ENCODE measurements at places on chromosomes 16 and 17.
A peak's percentile ranks its signal among the peaks of the same experiment; 100 is the strongest.

- no peak for DNase-seq
Measured at GRCh38 chr17:1331708-1332107, 52.2 kb downstream of the TRARG1 start.

GRCh38 chr16:4898811-4899473 lies 38.0 kb downstream of the PPL start:
- DNase-seq, result no peak

DNA sequence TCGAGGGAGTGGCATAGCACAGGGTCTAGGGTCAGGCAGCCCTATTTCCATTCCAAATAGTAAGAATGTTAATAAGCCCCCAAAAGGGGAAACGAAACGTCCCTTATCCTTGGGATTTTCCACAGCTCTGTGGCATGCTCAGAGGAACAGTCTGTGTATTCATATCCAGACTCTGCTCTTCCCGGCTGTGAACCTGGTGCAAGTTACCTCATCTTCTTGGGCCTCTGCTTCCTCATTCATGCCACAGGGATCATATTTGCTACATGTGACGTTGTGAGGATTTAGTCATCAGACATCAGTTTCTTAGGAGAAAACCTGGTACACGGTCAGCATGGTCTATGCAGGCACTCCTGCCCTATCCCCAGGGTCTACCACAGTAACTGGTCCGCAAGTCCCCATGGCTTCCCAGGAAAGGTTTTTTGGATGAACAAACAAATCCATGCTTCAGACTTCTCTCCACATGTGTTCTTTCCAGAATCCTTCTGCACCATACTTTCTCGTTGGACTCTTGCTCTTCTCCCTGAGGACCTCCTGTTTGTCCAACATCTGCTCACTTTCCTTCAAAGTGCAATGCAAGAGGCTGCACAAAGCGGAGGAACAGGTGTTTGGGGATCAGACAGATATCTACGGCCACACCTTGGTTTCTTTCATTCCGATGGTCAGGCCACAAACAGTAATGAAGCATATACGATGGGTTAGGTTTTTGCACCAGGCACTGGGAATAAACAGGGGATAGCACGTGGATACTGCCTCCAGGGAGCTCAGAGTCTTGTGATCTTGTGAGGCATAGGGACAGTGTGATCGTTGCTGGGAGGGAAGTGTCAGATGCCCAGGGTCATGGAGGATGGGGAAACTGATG lies 17.7 kb downstream of the GLP2R start:
- DNase-seq, result no peak

GRCh38 chr17:39751016-39751543 lies 13.3 kb downstream of the GRB7 start:
- no peak for DNase-seq

GRCh38 chr17:19641687-19642372 lies 6.7 kb upstream of the ALDH3A2 start:
- DNase-seq, result no peak

DNA sequence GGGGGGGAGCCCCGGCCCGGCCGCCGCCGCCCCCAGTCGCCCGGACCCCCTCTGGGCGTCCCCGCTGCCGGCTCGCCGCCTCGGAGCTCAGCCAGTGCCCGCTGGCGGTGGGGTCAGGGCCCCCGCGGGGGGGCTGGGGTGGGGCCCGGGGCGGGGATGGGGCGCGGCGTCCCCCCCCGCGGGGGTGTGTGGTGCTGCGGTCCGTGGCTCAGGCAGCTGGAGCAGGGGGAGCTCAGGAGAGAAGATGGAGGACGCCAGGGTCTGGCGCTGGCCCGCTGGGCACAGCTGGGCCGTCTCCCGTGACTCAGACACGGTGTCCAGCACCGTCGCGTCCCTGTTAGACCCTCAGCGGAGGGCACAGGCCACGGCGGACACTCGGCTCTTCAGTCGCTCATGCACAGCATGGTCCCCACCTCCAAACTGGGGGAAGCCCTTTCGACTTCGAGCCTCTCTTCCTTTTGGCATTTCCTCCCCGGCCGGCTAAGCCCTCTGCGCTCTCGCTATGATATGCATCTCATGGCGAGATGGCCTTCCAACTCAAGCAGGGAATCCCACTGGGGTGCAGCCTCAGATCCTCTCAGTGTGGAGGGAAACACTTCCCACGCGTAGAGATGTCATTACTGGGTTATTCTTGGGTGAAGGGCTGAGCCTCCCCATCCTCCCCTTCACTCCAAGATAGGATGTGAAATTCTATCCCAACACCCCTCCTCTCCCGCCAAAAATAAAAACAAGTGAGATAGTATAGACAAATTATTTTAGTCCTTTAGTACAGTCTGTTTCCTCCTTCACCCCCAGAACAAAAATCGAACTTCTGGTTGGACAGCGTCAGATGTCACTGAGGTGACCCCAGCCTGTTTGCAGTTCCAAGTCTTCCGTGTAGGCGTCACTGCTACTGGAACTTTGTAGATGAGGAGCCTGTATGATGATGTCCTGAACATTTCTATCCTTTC lies 522 bp upstream of the VEZF1 start:
- DNase-seq, result peak; percentile 64

DNA sequence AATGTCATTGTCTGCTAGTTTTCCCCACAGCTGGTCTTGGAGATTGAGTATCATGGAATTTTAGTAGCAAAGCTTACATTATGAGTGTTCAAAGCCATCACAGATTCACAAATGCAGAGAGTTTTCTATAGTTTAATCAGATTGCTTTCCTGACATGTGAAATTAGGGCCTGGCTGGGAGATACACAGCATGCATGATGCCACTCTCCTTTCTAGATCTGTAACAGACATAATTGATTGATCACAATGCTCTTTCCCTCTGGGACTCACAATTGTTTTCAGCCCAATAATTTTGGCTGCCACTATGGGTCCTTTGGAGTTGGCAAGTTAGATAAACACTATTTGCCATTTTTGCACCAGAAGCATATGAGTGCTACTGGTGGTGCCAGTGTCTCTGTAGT lies 132.5 kb downstream of the SPACA3 start:
- no peak for DNase-seq

GRCh38 chr17:29115435-29115834 lies 64.8 kb downstream of the MYO18A start:
- DNase-seq, result no peak

DNA sequence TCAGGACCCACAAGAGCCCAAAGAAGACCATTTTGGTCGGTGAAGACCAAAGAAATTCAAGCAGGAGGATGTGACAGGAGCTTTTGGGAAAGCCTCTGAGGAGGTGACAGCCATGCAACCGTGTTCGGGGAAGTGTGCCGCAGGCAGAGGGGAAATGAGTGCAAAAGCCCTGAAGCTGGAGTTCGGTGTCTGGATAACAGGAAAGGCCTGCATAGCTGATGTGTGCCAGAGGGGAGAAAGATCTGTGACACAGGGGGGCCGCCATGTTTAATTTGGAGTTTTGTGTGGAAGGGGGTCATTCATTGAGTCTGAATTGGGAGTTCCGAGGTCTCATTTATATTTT lies 870 bp upstream of the ZC3H7A start:
- DNase-seq, result peak; percentile 6

GRCh38 chr16:23650674-23651416 lies 9.6 kb downstream of the DCTN5 start:
- peak; percentile 4 for DNase-seq

GRCh38 chr17:1755252-1755826 lies 6.5 kb upstream of the SERPINF1 start:
- DNase-seq, result no peak

DNA sequence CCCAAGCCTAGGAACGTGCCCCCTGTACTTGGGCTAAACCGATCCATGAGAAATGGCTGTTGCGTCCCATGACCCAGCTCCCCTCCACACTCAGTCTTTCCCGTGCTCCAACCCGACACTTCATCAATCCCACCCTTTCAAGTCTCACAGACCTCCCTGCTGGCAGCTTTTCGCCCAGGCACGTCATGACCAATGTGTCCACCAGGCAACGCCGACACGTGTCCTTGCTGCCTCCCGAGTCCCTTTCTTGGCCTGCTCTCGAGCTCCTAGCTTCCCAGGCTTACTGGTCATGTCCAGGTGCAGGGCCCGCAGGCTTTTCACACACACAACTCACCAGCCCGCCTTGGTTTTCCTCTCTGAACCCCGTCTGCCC lies 12.2 kb downstream of the MNT start:
- DNase-seq, result no peak

GRCh38 chr16:66486199-66486772 lies 59.2 kb downstream of the BEAN1 start:
- DNase-seq, result no peak

DNA sequence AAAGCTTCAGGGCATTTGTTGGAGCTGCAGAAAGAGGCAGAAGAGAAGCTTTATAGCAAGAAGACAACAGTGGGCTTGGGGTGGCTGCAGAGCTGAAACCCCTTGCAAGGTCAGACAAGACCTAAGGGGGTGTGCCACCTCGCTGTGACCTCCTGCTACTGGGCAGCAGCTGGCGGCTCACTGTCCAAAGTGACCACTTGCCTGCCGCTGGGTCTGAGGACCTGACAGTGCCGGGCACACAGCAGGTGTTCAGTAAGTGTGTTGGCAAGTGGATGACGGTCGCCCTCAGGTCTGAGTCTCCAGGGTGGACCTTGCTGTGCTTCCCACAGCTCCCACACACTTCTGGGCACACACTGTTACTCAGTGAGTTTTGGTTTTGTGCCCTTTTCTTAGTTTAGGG lies 336.5 kb downstream of the C16orf95 start:
- DNase-seq, result no peak

DNA sequence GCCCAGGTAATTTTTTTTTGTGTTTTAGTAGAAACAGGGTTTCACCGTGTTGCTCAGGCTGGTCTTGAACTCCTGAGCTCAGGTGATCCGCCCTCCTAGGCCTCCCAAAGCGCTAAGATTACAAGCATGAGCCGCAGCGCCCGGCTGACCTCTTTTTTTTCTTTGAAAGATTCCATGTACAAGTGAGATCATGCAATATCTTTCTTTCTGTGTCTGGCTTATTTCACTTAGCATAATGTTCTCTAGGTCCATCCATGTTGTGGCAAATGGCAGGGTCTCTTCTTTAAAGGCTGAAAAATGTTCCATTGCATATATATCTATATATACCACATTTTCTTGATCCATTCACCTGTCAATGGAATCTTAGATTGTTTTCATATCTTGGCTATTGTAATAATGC lies 255.0 kb upstream of the MYOCD start:
- no peak for DNase-seq

GRCh38 chr16:14345512-14346115 lies 274.5 kb downstream of the MRTFB start:
- DNase-seq, result no peak

DNA sequence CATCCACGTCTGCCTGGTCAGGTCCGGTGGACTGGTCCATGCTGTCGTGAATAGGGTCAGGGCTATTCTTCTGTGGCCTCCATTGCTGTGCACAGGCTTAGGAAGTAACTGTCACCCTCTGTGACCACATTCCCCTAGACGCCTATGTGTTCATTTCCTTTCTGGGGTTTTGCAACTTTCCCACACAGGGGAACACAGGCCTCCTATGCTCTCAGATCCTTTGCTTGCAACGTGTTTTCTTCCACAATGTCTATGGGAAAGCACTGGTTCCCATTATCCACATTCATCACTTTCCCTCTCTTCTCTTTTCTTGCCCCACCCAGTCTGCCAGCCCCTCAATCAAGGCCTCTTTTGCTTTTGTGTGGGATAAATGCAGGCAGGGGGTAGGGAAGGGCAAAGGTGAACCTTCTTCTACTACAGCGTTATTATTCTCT lies 43.2 kb upstream of the DNAJA2 start:
- DNase-seq, result no peak

- DNase-seq, result no peak
Measured at GRCh38 chr16:72210072-72210471, 38.1 kb upstream of the PMFBP1 start.

DNA sequence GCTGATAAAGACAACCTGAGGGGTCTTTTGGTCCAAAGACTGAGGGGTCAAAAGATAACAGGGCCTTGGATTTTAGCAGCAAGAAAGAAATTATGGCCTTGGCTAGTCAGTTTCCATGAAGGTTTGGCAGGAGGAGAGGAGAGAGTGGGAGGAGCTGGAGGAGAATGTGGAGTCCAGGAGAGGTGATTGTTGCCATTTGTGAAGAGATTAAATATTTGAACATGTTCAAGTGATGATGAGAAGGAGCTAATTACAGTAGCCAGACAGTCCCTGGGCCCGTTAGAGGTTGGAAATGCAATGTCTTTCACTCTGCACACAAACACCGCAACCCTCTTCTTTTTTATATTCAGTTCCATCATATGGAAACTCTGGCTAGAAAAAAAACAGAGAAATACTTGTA lies 68.6 kb downstream of the TNRC6C start:
- DNase-seq, result no peak

- DNase-seq, result no peak
Measured at GRCh38 chr17:67041941-67042899, 2.1 kb upstream of the CACNG1 start.

DNA sequence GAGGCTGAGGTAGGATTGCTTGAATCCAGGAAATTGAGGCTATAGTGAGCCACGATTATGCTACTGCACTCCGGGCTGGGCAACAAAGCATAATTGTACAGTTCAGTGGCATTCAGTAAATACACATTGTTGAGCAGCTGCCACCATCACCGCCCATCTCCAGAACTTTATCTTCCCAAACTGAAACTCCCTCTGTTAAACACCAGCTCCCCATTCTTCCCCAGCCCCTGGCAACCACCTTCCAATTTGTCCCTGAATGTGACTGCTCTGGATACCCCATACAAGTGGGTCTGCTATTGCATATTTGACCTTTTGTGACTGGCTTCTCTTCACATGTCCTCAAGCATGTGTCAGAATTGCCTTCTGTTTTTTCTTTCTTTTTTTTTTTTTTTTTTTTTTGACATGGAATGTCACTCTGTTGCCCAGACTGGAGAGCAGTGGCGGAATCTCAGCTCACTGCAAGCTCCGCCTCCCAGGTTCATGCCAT lies 2.9 kb downstream of the RPL38 start:
- DNase-seq, result no peak

DNA sequence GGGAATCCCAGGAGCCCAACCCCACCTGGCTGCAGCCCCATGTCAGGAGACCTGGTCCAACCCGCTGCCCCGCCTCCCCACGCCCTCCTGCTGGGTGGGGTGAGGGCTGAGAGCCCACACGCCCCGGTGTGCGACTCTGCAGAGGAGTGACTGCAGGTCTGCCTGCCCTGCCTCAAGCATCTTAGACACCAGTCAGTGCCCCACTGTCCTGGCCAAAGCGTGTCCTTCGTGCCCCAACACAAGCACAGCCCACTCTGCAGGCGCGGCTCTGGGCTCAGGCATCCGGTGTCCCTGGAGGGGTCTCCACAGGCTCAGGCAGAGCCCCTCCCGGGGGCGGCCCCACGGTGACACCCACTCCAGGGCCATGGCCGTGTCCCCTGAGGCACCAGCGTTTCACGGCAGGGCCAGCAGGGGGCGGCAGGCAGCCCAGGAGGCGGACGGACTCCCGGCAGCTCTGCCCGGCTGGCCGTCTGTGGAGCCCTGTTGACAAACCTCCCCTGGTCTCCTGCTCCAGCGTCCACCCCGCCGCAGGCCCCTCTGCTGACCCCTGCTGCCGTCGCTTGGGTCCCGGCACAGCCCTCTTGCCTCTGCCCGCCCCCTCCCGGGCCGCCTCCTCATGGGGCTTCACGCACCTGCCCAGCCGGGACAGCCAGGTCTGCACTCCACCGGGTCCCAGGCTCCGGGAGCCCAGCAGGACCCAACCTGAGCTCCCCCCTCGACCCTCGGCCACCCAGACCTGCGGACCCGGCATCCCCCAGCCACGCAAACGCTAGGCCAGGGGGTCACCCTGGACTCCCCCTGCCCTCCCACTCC lies 8.6 kb upstream of the UBE2I start:
- DNase-seq, result peak; percentile 25

Data from fibroblast of skin of right quadriceps (primary cell).